Stimulated activated CD4-positive, alpha-beta T cell treated with anti-CD3 and anti-CD28 coated beads, Interleukin-15, amount 100 ng/mL, for 1 hour (primary cell): ENCODE measurements at places on chromosomes 1 and 21.

DNA sequence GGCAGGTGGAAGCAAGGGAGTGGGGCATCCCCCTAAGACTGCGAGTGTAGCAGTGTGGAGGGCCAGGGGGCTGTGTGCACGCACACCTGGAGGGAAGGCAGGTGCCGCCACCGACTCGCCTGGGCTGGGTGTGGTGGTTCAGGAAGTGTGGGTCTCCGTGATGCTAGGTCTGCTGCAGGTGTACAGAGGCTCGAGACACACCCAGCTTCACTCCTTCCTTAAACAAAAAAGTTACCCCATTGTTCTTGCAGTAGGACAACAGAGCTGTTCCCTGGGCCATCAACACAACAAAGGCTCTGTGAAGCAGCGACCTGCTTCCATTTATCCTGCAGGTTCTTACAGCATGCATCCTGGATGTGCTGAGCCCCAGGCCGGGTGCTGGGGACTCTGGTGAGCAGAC is 100.4 kb upstream of the TMEM51 start:
- no peak for DNase-seq

- no peak for DNase-seq
Observed at GRCh38 chr1:32989160-32990050, 24.8 kb upstream of the RNF19B start.

DNA sequence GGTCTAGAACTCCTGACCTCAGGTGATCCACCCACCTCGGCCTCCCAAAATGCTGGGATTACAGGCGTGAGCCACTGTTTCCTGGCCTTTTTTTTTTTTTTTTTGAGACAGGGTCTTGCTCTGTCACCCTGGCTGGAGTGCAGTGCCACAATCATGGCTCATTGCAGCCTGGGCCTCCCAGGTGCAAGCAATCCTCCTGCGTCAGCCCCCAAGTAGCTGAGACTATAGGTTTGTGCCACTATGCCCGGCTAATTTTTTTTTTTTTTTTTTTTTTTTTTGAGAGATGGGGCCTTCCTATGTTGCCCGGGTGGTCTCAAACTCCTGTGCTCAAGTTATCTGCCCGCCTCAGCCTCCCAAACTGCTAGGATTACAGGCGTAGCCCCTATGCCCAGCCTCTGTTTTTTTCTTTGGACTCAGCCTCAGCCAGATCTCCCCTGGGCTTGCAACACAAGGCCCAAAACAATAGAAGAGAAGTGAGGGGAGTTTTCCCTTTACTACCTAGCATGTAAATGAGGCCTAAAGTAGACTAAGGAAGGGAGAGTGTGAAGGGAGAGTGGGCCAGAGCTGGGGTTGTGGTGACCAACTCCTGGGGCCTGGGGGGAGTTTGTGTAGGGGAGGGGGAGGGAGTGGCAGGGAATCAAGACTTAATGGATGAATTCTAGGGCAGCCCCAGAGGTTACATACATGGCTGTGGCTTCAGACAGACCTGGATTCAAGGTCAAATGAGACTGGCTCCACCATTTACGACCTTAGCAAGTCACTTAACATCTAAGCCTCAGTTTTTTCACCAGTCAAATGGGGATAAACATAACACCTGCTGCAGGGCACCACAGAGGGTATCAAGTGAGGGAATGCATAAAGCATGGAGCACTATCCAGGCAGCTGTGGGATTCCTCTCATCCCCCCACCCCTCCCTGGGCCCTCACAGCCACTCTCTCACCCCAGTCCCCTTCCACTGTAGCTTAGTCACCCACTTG is 1.6 kb upstream of the CD52 start:
- no peak for DNase-seq

DNA sequence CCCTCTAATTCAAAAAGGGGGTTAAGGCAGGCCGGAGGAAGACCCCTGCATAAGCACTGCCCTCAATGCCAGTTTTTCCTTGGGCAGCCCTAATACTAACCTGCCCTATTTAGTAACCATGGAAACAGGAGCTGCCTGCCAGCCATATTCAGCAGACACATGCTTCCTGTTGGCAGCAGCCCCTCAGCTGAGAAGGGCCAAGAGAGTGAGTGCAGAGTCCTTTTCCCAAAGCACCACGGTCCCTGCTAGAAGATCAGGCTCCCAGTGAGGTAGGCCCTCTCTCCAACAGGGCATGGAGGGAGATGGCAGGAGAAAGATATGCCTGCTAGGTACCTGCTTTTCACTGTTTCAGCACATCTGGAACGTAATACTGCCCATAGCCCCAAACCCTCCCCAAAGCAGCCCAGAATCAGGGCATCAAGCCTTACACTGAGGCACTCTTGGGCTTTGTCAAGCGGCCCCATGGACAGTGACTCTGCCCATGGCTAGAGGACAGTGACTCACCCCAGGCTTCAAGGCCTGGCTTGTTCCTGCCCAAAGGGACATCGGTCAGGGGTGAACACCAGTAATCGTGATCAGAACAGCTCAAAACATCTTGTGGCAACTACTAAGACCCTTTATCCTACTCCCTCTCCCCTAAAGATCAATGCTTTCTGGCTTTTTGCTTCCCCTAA is 64.5 kb downstream of the BCAR3 start:
- DNase-seq = no peak

DNA sequence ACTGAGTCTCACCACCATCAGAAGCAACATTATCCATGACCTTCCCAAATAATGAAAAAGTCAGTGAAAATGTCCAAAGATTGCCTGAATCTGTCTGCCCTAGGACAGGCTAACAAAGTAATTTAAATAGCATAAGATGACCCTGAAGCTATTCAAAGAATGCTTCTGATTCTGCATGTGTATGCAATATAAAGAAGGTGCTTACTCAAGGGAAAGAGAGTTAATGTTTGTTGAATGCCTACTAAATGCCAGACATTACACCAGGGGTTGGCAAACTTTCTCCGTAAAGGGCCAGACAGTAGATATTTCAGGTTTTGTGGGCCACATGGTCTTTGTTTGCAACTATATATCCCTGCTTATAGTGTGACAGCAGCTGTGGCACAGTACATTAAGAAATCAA is 221.9 kb upstream of the DMRTA2 start:
- no peak for DNase-seq

DNA sequence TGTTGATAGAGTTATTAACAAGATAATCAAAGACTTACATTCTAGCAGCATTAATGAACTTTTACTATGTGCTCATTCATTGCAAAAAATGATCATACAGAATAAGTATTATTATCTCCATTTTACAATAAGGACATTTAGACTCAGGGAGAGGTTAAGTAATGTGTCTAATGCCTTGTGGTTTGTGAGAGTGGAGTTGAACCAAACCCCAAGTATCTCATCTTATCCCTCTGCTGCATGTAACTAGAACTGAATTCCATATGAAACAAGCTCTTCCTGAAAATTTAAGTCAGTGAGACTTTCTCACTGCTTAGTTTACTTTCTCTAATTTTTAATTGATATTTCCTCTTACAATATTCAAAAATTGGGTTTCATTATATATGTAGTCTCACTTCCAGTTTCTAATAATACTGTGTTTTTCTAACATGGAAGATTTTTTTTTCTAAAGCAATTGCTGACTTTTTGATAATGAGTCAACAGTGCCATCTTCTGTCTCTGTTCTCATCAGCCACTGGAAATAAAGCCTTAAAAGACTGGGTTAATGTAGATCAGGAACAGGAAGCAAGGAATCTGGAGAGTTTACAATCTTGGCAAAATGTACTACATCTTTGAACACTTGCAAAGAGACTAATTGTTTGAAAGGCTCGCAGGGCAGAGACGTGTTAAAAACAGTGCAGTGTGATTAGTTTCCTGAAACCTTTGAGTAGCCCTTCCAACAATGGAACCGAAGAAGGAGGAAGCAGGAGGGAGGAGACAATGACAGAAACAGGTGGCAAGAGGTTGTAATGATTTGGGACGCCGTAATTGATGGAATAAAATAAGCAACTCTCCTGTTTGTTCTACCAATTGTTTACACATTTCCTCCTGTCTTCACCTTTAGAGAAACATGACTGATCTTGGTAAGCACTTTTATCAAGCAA is 567.6 kb downstream of the MRPL39 start:
- DNase-seq = no peak

- no peak for DNase-seq
Observed at GRCh38 chr1:94522304-94522703, 19.3 kb downstream of the F3 start.
